Stimulated activated CD4-positive, alpha-beta T cell treated with anti-CD3 and anti-CD28 coated beads, Interleukin-4, amount 100 ng/mL, for 48 hours (primary cell): ENCODE measurements at places on chromosomes 5 and 9.

- DNase-seq, result no peak
These were observed 54.6 kb downstream of the MEGF9 start for GRCh38 chr9:120659676-120660075.

GRCh38 chr5:54619731-54620130, 102.2 kb downstream of the SNX18 start:
- DNase-seq, result no peak

DNA sequence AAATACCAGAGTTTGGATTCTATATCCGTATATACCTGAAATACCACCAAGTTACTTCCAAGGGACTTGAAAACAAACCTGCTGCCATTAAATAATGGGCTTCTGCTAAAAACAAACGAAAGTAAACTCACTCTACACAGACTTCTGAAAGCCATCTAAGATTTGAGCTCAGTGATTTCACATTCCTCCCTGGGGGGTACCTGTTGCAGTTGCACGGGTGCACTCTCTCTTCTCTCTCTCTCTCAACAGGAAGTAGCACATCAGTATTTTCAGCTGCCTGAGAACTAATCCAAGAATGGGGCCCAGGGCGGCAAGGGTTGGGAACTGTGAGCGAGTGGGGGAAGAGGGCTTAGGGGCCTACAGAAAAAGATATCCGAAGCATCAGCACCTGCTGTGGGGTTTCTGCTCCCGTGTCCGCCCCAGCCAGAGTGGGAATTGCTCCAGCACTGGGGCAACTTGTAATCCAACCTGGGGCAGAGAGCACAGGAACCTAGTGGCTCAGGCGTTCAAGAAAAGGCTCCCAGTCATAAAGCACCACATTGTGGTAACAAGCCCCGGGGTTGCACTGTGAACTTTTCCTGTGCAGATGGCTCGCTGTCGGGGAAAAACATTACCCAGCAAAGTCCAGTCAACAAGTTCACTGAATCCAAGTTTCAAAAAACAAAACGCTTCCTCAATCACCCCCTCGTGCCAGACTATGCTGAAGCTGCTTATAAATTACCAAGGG, 99.8 kb downstream of the EFNA5 start:
- peak; percentile 4 for DNase-seq

DNA sequence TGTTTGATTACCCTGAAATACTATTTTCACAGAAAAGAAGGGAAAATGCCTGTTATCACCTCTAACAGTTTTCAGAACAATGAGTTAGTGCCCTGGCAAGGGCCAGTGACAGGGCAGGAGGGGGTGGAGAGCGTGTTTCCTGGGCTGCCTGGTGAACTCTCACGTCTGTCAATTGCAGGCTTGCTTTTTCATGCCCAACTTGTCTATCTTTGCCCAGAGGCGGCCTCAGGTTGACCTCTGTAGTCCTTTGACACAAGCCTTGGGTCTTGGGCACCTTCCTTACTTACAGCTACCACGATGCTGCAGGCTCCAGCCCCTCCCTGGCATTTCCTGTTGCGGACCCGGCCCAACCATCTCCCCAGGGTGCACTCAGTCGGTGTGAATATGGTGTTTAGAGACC, 2.2 kb upstream of the CEL start:
- no peak for DNase-seq

- DNase-seq, result peak; percentile 4
These were observed 104.2 kb upstream of the ELL2 start for GRCh38 chr5:96065685-96066385.

DNA sequence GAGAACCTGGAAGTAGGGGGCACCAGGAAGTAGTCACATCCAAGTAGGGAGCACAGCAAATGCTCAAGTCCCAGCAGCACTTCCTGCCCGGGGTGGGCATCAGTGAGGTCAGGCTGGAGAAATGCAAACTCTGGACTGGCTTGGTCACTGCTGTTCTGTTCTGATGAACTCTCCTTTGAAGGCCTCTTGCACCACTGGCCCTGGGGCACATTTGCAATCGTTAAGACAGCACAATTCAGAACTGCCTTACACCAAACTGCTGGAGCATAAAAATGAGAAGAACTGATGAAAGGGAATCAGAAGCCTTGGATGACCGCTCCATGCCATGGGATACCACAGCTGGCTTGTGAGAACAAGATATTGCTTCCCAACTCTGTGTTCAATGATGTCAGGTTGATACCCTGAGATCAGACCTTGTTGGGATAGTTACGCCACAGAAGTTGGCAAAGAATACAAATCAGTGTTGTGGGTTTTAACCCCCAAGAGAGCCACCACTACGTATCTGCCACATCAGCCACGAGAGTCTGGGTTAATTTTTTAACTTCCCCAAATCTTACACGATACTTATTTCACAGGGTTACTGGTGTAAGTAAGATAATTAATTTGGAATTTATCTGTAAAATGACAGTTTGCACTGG, 42.3 kb upstream of the ZSWIM6 start:
- DNase-seq, result no peak

GRCh38 chr5:171906066-171906570, 100.3 kb downstream of the FBXW11 start:
- no peak for DNase-seq

GRCh38 chr5:168047669-168048111, 243.8 kb upstream of the WWC1 start:
- no peak for DNase-seq

DNA sequence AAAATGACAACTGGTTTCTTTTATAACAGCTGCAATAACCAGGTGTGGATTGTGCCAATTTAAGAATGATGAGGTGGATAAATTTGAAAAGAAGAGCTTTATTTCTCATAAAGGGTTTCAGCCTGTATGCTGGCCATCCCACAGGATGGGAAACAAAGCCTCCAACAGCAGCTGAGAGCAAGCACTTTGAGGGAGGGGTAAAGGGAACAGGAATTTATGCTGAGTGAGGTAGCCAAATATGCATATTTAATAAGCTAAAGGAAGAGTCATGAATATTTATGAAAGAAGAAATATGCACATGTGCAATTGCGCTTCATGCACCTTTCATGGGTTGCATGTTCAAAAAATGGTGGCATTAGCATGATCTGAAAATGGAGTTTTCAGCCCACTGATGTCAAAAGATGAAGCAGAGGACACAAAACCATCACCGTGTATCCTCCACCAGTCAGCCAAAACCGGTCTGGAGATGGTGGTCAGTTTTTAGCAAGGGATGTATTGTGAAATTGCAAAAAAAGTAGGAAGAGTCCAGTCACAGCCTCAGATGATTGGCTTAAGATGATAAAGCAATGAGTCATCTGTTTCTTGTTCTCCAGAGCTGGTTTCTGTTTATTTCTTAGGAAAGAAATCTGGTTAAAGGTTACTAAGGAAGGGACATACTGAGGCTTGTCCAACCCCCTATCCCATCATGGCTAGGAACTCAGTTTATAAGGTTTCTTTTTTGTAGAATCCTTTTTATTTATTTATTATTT, 47.9 kb downstream of the DEPDC1B start:
- DNase-seq, result no peak

- no peak for DNase-seq
These were observed 6.3 kb upstream of the NR5A1 start for GRCh38 chr9:124513376-124513994.

GRCh38 chr9:89243296-89244061, 64.9 kb upstream of the SHC3 start:
- no peak for DNase-seq

DNA sequence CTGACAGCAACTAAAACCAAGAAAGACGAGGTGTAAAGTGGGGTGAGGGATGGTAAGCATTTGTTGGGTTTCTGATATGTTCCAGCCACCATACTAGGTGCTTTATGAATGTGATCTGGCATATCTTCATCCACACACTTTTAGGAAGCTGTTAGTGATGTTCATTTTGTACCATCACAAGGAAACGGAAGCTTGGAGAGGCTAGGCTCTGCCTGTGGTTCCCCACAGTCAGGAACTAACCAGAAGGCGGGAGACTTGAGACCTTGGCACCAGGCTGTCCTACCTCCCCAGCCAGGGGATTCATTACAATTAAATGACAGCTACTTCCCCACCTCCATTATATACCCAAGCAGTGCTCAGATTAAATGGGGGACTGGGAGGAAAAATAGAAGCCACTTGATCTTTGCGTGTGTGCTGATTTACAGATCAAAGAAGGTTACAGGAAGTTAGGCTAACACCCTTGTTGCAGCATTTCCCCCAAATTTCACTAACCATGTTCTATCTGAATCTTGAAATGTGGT, 43.0 kb downstream of the SFXN1 start:
- DNase-seq, result peak; percentile 34

DNA sequence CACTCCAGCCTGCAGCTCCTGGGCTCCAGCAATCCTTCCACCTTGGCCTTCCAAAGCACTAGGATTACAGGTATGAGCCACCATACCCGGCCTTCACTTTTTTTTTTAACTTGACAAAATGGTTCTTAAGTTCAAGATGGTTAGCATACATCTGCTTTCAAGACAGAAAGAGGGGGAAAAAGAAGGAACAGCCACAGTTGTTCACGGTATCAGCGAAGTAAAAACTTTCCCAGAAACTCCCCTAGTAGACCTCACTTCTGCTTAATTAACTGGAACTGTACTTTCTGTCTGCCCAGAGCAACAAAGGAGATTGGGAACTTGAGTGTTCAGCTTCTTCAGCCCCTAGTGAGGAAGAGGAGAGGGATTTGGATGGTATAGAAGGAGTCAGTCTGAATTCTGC, 116.7 kb downstream of the UGCG start:
- DNase-seq, result no peak

GRCh38 chr9:93960971-93961841, 6.1 kb upstream of the BARX1 start:
- DNase-seq, result no peak

DNA sequence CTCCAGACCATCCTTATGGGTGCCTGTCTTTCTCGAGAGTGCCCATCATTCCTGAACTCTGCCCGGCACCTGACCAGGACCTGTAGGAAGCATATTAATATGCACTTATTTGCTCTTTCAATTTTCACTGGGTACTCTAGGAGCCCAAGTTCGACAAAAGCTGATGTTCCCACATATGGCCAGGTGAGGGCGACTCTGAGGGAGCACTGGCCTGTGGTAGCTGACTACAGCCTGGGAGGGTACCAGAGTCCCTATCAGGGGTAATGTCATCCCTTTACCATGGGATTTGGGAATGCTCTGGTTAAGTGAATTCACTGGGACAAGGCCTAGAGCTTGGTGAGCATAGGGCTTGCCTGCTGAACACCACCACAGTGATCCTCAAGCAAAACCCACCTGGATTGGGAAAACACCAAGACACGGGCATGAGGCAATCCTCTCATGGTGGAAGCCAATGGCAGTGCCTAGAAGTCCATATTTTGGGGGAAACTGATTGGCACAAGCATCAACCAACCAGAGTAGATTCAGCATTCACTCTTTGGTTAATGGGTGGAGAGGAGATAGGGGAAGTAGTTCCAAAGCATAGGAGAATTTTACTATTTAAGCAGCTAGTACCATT, 112.2 kb downstream of the MTX3 start:
- DNase-seq, result peak; percentile 43

- no peak for DNase-seq
These were observed 133.4 kb downstream of the ADAMTS19 start for GRCh38 chr5:129593525-129593924.

- DNase-seq, result peak; percentile 69
These were observed at the start of gene REEP2 for GRCh38 chr5:138438724-138439476. Gene REEP2, plus strand, starts transcription at chr5:138439057. Its CDS starts 152 bp downstream, at chr5:138439209.

DNA sequence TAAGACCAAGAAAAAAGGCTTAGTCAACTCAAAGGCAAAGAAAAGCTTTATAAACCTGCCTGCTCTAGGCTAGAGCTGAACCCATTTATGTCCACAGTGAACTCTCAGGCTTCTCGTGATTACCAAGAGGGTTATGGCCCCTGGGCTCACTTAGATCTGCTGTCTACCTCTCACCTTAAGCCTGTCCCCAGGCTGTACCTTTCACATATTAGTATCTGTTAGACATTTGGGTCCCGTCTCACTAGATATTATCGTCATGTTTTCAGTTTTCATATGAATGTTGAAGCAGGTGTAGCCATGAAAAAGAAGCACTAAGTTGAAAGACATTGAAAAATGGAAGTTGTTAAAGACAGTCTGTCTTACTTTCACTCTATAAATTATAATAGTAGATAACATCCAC, 75.2 kb upstream of the COX7C start:
- DNase-seq, result no peak

DNA sequence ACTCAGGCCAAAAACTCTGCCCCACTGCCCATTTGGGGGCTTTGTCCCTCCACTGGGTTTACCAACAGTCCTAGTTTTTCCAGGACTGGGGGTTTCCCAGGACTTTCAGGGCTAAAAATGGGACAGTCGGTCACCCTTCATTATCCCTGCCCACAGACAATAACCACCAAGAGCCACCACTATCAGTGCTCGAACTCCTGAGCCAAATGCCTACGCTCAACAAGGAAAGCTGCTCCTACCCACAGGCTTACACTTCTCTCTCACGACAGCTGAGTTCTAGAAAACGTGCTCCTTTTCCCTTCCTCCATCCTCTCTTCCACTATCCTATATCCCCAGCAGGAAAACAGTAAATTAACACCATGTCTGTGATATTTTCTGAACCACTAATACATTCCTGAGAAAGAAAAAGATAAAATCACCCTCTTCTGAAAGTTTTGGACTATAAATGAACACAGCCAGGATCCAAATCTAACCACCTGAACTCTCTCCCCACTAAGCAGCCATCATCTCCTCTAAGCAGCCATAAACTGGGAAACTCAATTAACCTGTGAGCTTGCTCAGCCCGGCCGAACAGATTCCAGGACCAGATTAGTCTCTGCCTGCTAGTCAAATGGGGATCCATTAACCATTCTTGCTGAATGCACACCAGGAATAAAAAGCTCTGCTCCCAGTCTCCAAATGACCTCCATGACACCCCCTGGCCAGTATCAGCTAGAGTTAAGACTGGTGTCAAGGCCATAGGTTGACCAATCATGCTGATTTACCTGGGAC, 41.8 kb downstream of the KLHL3 start:
- no peak for DNase-seq

DNA sequence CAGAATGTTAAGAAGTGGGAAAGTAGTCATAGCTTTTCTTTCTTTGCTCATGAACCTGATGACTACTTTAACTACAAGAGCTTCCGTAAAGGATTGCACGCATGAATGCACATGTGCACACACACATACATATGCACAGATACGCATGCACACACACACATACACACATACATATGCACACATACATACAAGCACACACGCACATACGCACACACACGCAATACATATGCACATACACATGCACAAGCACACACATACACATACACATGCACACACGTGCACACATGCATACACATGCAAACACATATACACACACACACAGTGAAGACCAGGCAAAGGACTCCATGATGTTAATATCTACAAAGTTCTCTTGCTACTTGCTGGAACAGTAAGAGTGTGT, 22.9 kb downstream of the LSM11 start:
- no peak for DNase-seq
